ENCODE measurements at places on chromosomes 13 and 19.

- DNase-seq = no peak
These were observed 10.5 kb downstream of the CYP2A13 start for GRCh38 chr19:41098762-41099161.

DNA sequence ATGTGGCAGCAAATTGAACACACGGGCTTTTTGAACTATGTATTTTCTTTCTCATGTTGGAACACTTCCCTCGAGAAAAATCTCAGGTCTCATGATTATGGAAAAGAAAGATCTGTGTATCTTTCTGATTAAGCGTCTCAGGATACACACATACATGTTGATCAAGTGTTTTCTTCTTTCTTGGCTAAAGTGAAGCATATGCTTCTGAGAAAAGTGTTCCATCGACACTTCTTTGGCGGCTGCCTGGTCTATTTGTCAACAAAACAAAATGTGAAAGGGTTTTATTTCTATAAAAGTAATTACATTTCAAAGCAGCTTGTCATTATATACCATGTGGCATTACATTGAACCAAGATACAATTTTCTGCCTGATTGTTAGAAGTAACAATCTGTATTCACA, 157.5 kb downstream of the DLEU7 start:
- DNase-seq = no peak

- no peak for DNase-seq
These were observed 1256.5 kb downstream of the EFNB2 start for GRCh38 chr13:105278943-105279381.

DNA sequence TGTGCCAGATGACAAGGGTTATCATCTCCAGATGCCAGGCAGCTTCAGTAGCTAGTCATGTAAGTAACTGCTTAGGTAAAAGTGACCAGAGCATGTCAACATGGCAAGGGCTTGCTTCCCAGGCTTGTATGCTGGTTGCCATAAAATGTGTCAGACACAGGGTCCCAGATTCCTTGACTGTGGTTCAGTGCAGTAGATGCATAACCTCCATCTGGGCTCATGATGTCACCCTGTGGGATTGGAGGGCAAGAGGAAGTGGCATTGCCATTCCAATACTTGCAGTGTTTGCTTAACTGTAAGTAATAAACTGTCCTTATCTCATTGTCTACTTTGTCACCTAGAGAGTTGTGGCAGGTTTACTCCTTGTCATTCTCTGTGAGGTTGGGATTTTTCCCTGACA, 226.8 kb downstream of the PCDH17 start:
- no peak for DNase-seq

- no peak for DNase-seq
These were observed 98.4 kb downstream of the ANKRD10 start for GRCh38 chr13:110816500-110816899.

DNA sequence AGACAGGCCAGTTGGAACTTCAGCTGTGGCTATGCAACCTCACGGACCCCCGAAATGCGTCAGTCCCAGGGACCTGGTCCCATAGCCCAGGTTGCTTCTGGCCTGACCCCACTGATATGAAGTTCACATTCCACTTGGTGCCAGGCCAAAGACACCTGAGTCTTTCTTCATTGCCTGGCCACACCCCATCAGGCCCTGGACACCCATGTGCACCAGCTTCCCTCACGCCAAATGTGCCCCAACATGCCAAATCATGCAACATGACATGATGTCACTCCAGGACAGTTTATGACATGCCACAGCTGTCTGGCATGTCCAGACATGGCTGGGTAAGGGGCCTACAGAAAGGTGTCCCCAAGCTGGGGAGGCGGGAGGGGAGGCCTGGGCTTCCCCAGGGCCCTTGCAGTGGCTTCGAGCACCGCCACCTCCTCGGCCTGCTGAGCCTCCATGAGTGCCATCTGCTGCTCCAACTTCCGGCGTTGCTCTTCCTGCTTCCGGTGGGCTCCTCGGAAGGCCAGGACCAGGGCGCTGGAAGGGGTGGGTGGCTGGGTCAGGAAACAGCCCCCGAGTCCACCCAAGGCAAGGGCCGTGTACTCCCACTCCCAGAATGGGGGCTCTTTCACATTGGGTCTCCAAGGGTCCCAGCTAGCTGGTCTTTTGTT, 4.3 kb upstream of the NR2F6 start:
- DNase-seq = no peak

DNA sequence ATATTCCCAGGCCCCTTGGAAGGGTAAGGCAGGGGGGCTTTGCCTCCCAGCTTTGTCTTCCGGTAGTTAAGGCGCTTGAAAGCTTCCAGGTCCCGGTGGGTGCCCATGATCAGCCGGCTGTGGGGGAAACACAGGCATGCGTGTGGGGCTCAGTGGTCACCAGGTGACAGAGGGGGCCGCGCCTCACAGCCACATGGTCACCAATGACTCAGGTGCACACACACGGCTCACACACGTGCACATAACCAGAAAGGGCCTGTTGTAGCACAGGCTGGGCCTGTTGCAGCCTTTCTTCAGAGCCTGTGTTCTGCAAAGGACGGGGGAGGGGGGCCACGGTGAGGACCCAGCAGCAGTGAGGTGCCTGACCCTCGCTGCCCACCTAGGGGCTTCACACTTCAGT, 5.9 kb downstream of the NANOS3 start:
- no peak for DNase-seq

DNA sequence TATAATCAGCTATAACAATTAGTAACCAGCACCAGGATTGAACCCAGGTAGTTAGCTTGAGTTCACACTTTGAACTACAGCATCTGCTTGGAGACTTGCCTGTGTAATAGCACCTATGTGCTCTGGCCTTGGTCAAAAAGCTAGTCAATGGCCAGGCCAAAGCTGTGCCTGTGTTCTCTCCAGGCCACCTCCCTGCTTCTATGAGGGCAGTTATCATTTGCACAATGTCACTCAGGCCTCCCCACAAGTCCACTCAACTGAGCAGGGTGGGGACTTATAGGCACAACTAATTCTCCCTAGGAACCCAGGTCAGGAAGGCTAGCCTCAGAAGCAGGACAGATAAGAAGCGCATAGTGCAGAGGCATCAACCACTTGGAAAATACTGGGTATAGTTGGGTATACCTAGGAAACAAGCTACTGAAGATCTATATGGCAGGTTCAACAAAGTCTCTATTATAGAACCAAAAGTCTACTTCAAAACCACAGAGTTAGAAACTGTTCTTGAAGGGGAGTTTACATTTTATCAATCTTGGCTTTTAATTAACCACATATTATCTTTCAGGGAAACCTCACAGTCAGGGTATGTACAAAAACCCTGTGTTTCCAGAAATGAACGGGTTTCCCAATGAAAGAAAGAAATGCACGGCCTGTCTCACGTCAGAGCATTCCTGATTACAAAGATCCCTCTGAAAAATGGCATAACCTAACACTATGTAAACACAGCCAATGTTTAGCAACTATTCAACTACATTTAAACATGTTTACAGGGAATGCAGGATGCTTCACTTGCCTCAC, 140.9 kb downstream of the ABCC4 start:
- DNase-seq = peak; percentile 20

GRCh38 chr19:48568345-48568886, 16.4 kb downstream of the SULT2B1 start:
- peak; percentile 60 for DNase-seq

GRCh38 chr19:41649827-41650226, 23.0 kb upstream of the CEACAM4 start:
- DNase-seq = no peak

DNA sequence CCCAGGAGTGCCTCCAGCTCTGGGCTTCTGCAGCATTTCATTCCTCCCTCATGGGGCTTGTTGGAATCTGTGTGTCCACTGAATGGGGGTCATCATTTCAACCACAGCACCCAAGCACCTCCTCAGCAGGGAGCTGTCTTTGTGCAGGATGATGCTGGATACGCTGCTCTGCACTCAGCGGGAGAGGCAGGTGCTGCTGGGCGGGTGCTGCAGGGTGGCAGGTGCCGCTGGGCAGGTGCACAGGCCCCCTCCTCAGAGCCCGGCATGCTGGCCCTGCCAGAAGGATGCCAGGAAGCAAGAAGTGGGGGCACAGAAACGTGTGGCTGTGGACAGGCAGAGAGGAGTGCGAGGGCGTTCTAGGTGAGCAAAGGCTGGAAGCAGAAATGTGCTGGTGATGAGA, 121.8 kb upstream of the VSTM2B start:
- no peak for DNase-seq

GRCh38 chr19:14310055-14310454, 71.2 kb upstream of the ADGRE5 start:
- no peak for DNase-seq

DNA sequence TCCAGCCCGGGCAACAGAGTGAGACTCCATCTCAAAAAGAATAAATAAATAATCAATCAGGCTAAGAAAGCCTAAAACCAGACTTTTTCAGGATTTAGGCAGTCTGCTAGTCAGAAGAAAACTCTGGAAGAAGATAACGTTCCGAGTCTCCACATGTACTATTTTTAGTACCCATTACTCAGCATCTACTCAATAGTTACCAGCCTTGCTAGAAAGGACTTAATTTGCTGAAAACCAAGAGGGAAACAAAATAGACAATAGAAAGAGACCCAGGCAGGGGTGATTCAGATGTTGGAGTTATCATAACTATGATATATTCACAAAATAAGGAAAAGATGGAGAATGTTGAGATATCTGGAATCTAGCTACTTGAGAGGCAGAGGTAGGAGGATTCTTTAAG, 3.6 kb upstream of the LIN7B start:
- no peak for DNase-seq

DNA sequence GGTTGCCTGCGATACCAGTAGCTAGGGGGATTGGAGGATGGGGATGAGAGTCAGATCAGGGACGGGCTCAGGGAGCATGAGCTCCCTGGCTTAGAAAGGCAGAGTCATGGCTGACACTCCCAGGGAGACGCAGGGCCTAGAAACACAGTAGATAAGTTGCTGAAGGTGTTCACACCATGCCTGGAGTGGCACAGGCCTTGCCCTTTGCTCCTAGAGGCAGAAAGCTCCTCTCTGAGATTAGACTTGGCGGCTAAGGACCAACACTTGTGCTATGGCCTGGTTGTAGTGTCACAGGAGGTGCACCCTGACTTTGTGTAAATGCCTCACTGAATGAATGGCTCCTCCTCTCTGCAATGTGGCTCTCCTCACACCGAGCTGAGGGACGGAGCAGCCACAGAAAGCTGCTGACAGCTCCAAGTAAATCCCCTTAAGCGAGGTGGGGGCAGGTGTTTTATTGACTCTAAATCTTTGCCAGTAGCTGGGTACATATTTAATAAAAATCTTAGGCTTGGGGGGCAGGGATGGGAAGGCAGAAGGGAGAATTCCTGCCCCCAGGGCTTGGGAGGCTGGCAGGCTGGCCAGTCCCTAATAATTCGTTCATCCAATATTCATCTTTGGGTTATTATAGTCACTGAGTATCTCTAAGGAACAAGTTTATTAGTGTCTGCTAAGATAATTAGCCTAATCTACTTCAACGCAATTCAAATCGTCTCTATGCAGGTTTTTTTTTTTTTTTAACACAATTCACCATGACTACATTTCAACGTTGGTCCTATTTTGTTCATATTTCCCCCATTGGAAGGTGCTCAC, 54.9 kb downstream of the SIAH3 start:
- DNase-seq = no peak

DNA sequence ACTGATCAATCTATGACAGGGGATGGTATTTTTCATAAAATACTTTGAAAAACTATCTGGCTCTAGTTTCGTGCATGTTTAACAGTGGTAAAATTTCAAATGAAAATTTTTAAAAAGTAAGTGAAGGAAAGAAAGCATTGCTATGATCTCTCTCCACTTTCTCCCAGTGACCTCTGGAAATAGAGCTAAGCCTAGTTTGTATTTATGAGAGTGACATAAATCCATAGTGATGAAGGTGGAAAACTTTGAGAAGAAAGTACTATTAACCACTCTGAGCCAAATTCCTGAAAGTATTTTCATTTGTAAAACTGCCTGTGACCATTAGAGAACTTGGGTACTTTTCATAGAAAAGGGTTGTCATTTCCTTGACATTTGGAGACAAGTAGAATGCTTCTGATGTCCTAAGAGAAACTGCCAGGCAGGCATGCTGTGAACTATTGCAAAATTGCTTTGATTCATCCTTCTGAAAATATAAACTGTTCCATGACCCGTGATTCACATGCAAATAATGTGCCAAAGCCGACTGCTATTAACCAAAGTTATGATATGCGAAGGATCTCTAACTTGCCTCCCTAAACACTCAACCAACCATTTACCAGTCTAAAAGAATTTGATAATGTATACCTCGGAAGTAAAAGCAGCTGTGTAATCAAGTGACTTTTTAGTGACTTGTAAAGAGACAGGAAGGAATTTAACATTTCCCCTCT, 133.2 kb downstream of the VWA8 start:
- no peak for DNase-seq

DNA sequence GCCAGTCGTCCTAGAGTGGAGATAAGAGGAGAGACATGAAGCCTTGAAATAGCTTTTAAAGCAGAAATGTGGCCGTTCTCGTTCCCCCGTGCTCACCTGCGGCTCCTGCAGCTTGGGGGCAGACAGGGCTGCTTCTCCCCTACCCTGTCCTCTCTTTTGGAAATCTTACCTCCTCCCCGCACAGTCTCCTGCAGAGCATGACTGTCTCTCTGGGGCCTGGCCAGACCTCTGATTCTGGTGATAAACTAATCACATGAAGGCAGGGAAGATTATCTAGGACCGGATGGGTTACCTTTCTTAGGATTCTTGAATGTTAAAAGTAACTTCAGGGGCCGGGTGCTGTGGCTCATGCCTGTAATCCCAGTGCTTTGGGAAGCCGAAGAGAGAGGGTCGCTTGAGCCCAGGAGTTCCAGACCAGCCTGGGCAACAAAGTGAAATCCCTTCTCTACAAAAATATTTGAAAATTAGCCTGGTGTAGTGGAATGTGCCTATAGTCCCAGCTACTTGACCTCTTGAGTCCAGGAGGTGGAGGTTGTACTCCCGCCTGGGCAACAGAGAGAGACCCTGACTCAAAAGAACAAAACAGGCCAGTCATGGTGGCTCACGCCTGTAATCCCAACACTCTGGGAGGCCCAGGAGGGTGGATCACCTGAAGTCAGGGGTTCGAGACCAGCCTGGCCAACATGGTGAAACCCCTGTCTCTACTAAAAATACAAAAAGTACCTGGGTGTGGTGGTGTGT, 8.1 kb downstream of the CEBPA start:
- DNase-seq = no peak

GRCh38 chr19:34733266-34733745, 737 bp upstream of the ZNF181 start:
- DNase-seq = peak; percentile 88

GRCh38 chr13:53054569-53054968, 26.0 kb downstream of the OLFM4 start:
- DNase-seq = no peak

- peak; percentile 90 for DNase-seq
These were observed 393.0 kb downstream of the LMO7 start for GRCh38 chr13:76029088-76029487.
